ENCODE measurements at places on chromosomes 5 and 9.

- DNase-seq: no peak
These were observed 269.0 kb downstream of the SH3GL2 start for GRCh38 chr9:17847908-17848307.

- DNase-seq: no peak
These were observed 39.1 kb upstream of the RANBP6 start for GRCh38 chr9:6054280-6055099.

GRCh38 chr9:137611623-137612609 is 6.4 kb downstream of the ARRDC1 start:
- peak; percentile 93 for DNase-seq

DNA sequence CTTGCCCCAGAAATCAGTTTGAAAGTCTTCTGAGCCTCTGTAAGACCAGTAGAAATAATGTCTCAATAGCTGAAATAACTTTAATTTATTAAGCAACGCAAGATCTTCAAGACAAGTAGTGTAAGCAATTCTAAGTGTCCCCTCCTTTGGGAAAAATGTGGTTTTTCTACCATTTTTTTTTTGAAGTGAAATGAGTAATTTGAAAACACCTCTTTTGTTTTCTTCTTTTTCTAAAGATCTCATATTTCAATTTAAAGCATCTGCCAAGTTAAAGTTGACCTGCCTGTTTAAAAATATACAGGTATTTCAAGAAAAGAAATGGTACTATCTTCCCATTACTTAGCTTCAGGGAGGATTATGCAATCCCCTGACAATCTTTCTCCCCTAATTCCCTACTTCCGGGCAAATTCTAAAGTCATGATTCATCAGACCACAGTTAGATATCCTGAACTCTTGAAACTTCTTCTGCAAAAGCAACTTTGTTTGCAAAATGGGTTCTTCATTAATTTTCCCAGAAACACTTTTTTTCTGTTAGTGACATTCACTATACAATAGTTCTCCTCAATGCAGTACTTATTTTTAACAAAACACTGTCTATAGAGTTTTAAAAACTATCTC is 7.8 kb upstream of the ANXA1 start:
- DNase-seq: peak; percentile 64

- no peak for DNase-seq
These were observed 1.4 kb upstream of the SNX18 start for GRCh38 chr5:54516051-54516655.

All from SW 1271 (cell line).